Body of pancreas (tissue), 4 donors: ENCODE measurements at places on chromosomes 3 and 15. TPM values are rescaled to one million over a fixed set of nuclear protein-coding genes. Genes with fewer than 3 reads are reported as not detected.

KAT2B gene
- 25.2 TPM for total RNA-seq

ARL8B gene
- total RNA-seq, result 21.0 TPM

MOBP gene
- not detected for total RNA-seq

SELENOK gene
- 14.5 TPM for total RNA-seq

MKRN3 gene
- total RNA-seq, result 0.26 TPM

FES gene
- total RNA-seq, result 24.4 TPM

NPAP1 gene
- total RNA-seq, result 0.26 TPM

SCAANT1 gene
- total RNA-seq, result not detected

NECTIN3 gene
- 7.6 TPM for total RNA-seq

PIGX gene
- 16.6 TPM for total RNA-seq

LYSMD4 gene
- 12.5 TPM for total RNA-seq

BTLA gene
- not detected for total RNA-seq

PCOLCE2 gene
- total RNA-seq, result 1.6 TPM

CELF6 gene
- 7.9 TPM for total RNA-seq

UQCC5 gene
- 7.3 TPM for total RNA-seq

CHAC1 gene
- 4.7 TPM for total RNA-seq

SNTN gene
- total RNA-seq, result 1.0 TPM

FBXL2 gene
- 5.3 TPM for total RNA-seq

NAALADL2 gene
- 6.2 TPM for total RNA-seq

ROPN1 gene
- not detected for total RNA-seq
